ENCODE measurements at places on chromosomes 1 and 21.

DNA sequence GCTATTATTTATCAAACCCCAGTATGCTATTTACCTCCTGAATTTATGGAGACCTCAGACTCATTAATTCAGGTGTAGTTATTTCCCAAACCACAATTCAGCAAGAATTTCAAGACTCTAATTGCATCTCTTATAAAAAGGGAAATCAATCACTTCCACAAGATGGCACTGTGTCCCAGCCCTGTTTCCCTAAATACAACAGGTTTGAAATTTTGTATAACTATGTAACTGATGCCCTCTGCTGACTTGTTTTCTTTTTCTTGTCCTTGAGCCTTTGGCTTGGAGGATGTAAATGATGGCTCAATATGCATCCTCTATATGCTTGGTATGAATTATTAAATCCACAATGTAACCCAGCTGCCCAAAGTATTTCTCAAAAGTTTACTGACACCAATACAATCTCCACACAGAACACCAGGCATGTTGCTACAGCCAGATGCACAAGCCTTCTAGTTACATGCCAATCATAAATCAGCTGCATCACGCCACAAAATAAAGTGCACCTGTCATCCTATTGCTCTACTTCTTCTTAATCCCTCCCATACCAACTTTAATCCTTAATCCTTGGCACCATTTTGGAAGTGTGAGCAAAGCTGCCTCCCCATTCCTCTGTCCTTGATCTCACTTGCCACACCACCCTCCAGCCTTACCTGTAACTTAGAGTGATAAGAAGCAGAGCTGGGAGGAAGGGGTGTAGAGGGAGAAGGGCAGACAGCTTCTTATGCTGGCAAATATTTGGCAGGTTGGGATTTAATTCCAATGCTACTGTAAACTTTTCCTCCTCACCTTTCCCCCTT lies 9.0 kb downstream of the C1orf105 start:
- DNase-seq, result no peak

DNA sequence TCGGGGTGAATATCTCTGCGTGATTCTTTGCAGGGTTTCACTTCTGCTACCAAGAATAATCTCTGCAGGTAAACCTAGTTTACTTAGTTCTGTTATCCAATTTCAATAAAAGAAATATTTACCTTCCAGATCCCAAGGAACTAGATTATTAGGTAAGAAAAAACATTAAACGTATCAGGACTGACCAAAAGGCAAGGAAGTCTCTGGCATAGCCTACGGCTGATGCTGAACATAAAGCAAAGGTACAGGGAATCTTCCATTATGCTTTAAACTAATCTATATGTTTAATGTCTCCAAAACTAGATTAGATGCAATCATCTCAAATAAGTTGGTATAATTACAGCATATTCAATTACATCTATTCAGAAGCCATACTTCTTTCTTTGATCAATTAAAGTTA lies 168.9 kb downstream of the KCNK2 start:
- DNase-seq, result no peak

GRCh38 chr1:168088511-168089325 lies 48.0 kb downstream of the GPR161 start:
- DNase-seq, result no peak

GRCh38 chr1:59156051-59156450 lies 140.8 kb upstream of the FGGY start:
- DNase-seq, result no peak

DNA sequence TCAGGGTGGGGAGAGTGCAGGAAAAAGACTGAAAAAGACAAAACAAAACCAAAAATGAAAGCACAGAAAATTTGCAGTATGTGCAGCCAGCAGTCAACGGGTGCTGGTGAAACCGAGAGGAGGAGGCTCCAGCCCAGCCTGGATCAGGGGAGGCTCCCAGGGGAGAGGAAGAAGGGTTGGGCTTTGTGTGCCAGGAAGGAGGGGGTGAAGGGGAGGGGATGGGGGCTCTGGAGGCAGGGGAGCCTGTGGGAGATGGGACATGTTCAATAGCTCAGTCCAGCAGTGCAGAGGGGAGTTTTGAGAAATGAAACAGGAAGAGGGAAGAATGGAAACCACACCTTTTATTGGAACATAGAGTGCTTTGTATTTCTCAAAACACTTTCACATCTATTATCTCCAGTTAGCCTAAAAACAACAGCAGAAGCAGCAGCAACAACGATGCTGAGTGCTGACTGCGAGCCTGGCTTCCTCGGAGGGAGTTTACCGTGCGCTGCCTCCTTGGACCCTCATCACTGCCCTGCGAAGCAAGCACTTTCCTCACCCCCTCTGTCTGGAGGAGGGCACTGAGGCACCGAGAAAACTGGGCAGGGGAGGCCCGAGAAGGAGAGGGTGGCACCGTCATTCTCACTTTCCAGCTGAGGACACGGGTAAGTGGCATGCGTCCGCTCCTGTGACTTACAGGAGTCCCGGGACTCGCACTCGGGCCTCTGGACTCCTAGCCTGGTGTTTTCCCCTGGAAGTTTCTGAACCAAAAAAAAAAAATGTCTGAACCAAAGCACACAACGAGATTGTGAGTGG lies 62.9 kb downstream of the MDM4 start:
- no peak for DNase-seq

DNA sequence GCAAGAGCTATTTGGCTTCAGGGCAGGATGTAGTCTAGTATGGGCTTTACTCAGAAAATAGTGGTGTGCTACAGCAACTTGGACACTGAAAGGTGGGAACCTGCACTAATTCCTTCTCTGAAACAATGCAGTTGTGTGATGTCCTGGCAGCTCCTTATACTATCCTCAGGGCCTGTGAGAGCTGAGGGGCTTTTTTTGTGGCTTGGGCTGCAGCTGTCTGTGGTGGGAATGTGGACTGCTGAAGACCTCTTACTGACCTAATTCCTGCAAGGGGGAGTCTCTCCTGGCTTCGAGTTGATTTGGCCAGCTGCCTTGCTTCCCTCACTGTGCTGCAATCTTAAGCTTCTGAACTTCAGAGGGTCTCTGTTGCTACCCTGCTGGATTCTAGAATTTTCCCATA lies 22.3 kb upstream of the CHODL start:
- no peak for DNase-seq

- peak; percentile 11 for DNase-seq
Observed at GRCh38 chr1:48697066-48697707, 79.5 kb downstream of the BEND5 start.

- DNase-seq, result no peak
Observed at GRCh38 chr1:226920446-226920894, 19.6 kb upstream of the COQ8A start.

- no peak for DNase-seq
Observed at GRCh38 chr1:101302831-101303511, 66.2 kb downstream of the S1PR1 start.

Measured in stimulated activated CD8-positive, alpha-beta memory T cell treated with anti-CD3 and anti-CD28 coated beads, Interleukin-7, amount 100 ng/mL, for 4 hours (primary cell).